Stimulated activated CD8-positive, alpha-beta memory T cell treated with anti-CD3 and anti-CD28 coated beads, Interleukin-4, amount 100 ng/mL, for 1 hour (primary cell): ENCODE measurements at places on chromosomes 13 and 19.

DNA sequence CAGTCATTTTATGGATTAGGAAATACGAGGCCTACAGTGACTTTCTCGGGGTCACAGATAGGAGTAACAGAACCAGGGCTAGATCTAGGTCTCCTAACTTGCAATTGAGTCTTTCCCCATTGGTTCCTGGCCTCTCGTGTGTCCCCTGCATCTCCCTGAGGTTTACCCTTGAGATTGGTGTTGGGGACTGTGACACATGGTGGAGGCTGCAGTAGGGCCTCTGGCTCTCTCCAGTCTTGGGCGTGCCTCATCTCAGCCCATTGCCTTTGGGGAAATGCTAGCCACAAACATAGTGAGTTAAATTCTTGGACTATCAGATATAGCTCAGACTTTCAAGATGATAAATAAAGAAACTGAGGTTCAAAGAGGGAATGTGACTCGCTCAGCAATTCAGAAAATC is 212.1 kb downstream of the KCNRG start:
- DNase-seq: no peak

GRCh38 chr13:21639561-21639960 is 31.3 kb upstream of the FGF9 start:
- DNase-seq: no peak

GRCh38 chr13:48434200-48434599 is 21.3 kb upstream of the LPAR6 start:
- DNase-seq: no peak

DNA sequence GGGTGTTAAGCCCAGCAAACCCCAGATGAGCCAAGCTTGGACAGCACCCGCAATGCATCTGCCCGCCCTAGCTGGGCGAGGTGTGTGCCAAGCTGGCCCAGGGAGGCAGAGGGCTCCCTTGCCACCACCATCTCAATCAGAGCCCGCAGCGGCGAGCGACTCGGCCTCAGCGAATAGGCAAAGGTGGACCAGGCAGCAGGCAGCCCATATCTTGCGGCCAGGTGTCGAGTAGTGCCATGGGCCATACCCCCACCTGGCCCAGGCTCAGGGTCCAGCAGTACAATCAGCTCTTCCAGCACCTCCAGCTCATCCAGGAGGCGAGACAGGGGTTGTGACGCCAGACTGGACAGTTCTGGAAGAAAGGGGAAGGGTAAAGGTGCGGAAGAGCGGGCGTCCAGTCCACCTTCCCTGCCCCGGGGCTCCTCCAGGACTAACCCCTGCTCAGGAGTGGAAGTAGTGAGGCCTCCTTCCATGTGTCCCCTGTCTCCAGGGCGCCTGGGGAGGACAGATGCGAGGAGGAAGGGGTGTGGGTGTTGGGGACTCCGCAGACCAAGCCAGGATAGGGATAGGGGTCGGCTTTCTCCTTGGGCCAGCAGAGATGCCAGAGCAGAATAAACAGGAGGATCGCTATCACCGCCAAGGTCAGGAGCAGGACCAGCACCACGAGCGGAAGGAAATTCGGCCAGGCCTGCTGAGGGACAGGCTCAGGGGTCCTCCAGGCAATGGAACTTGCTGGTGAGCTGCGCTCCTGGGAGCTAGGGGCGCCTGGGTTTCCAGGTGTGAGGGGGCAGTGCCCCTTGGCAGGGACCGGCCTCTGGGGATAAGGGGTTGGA is 2.8 kb downstream of the IGFLR1 start:
- DNase-seq: no peak

GRCh38 chr13:32334671-32335070 is 19.4 kb downstream of the BRCA2 start:
- no peak for DNase-seq

DNA sequence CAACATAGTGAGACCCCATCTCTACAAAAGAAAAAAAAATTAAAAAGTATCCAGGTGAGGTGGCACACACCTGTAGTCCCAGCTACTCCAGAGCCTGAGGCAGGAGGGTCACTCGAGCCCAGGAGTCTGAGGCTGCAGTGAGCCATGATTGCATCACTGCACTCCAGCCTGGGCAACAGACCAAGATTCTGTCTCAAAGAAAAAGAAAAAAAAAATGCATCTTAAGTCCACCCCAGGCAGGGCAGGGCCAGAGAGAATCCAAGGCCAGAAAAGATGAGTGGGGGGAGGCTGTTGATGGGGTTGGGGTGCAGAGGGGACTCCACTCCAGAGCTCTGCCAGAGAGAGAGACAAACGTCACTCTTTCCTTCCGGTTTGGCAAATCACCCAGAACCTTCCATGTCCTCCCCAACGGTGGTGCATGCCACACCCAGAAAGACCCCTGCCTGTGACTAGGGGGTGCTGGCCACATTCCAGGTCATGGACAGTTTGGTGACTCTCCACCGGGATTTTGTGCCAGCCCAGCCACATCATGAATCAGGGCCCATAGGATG is 431 bp downstream of the FUT3 start:
- no peak for DNase-seq

GRCh38 chr13:39486758-39487157 is 116.2 kb downstream of the LHFPL6 start:
- DNase-seq: no peak

DNA sequence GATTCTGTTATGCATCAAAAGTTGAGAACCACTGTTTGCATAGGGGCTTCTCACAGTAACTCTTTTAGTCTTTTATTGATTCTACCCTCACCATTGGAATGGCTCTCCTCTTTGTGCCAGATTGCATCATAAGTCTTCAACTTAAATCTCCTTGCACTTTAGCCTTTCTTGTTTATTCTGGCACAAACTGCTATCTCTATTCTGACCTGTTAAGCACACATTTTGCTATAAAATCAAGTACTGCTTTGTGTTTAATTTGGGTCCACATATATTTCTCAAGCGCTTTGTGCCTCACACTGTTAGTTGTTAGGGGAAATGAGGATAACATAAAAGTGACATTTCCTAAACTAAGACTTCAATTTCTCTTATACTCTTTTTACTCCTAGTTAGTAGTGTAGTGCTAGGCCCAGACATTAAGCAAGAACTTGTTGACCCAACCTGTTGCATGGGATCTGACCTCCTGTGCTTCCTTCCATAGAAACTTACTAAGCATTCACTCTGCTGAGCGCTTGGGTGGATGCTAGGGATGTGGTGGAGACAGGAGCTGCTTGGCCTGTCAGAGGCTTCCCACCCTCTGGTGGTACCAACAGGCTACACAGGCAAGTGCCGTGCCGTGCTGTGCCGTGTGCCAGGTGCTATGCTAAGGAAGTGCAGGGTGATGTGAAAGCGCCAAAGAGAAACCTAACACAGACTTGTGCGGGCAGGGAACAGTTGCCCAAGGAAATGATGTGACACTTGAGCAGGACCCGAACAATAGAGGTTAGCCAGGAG is 1.2 kb downstream of the UTP14C start:
- no peak for DNase-seq
